ENCODE measurements at places on chromosomes 11 and 22.

GRCh38 chr11:80365980-80366379, 925.1 kb upstream of the TENM4 start:
- no peak for DNase-seq

DNA sequence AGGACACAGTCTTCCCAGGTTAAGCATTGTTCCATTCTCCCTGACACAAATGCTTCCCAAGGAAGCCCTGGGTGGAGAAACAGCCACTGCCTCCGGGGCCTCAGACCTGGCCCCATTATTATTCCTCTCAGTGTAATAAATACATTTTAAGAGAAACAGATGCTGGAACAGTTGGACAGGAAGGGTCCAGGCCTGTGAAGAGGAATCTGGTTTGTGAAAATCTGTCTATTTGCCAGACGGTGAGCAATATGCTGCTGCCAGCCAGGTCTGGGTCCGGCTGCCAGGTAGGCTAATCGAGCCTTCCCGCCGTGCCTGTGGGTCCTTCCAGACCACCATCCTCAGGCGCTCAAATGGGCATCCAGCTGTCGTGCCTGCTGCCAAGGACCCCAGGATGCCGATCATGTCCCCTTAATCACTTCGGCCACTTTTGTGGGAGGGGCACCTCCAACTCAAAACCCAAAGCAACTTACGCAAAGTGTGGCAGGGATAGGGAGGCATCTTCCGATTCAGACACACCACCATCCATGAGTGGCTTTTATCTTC, 528.4 kb downstream of the MIAT start:
- DNase-seq: no peak

DNA sequence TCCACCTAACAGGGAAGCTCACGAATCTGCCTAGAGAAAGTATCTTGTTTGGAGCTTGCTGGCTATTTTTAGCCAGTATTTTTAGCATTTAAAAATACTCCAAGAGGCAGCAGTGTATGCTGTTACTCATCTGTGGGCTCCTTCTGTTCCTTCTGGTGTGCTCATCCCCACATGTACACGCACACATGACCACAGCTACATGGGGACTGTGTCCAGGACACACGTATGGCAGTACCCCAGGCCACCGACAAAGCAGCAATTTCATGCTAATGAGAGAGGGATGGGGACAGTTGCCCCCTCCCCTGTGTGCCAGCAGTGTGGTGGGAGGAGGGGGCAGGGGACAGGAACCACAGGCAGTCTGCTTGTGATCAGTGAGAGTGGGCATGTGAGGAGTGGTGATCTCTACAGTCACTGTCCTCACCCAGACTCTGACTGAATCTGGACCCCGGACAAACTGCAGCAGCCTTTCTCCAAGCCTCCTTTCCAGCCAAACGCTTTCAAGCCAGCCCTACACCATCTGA, 16.4 kb downstream of the USP2 start:
- no peak for DNase-seq

GRCh38 chr11:2314136-2314524, 12.3 kb downstream of the TSPAN32 start:
- DNase-seq: no peak

DNA sequence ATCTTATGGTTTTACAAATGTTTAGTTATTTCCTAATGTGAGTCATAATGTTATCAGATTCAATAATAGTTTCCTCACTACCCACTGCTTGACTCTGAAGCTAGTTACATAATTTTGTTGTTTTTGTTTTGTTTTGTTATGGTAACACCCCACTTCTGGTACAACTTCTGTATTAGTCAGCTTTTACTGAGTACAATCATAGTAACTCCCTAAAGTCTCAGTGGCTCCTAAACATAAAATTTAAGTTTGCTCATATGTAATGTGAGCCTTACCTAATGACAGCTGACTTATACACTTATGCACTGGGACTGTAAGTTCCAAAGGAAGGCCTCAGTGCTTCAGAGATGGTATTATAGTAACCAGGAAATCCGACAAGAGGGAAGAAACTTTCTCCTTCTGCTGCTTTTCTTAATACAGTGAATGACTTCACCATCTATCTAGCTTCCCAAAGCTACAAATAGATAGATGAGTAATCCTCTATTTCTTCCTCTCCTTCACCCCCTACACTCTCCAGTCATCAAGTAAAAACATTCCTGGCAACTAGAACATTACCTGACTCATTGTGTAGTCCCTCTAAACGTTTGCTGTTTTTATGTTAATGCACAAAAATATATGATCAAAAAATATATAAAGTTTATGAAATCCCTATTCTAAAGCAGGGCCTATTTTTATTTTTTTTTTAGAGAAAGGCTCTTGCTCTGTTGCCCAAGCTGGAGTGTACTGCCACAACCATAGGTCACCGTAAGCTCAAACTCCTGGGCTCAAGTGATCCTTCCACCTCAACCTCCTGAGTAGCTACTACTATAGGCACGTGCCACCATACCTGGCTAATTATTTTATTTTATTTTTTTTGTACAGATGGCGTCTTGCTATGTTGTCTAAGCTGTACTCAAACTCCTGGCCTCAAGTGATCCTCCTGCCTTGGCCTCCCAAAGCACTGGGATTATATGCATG, 563.0 kb downstream of the SOX6 start:
- no peak for DNase-seq

DNA sequence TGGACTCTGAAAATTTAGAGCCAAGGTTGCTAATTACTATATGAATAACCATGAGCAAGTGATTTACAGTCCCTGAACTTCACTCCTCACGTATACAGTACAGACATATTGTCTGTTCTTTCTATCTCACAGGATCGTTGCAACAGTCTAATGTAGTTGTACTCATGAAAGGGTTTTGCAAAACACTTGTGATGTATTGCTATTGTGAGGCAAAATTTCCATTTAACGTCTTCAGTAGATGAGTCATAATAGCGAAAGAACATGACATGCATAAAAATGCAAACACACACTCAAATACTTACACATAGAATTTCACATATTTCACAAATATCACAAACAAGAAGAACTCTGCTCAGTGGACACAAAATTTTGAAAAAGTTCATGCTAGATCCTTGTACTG, 134.6 kb upstream of the TRPC6 start:
- no peak for DNase-seq

DNA sequence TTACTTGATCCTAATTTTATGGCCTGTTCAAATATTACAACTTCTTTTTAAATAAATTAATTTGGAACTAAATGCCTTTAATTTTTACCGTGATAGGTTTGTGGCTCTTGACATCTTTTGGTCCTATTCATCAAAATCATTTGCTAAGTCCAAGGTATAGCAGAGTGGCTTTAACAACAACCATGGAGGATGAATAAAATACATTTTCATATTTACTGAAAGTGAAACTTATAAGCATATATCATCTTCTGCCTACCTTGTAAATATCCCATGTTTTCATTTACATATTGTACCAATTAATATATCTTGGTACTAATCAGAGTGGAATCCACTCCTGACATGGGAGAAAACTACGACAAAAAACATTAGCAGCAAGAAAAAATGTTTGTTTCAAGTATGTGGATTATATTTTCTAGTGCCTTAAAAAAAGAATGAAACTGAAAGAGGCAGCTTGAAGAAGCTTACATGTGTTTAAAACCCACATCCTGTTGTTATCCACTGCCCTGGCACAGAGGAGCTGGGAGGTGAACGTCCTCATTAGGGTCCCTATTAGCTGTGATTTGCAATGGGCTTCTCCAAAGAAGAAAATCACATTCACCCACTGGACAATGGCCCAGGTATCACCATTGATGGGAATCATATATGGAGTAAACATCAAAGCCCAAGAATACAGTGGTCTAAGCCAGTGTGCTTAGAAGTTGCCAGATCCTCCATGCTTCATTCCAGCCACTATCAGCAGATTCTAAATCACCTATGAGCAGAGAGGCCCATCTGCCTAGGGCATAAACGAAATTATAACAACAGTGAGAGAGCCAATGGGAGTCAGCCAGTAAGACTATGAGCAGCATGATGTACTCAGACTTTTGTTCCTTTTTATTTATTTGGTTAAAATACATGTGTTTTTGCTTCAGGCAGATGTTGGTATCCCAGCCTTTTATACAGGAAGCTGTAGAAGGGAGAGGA, 84.7 kb downstream of the MAML2 start:
- DNase-seq: no peak

GRCh38 chr11:67345247-67345919, 8.0 kb downstream of the POLD4 start:
- no peak for DNase-seq

- no peak for DNase-seq
These were observed 15.8 kb downstream of the PAFAH1B2 start for GRCh38 chr11:117159892-117160291.

GRCh38 chr11:88604260-88604659, 266.7 kb upstream of the CTSC start:
- no peak for DNase-seq

DNA sequence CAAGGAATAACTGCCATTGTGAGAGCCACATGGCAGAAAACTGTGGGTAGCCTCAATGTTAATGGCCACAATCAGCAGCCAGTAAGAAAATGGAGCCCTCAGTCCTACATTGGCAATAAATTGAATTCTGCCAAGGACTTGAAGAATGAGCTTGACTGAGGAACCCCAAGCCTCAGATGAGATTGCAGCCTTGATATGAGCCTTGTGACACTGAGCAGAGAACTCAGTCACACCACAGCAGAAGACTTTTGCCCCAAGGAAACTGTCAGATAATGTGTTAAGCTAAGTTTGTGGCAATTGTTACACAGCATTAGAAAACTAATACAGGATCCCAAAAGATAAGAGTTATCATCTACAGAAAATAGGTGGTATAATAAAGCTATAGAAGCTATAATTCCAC, 2.4 kb upstream of the TTC17 start:
- no peak for DNase-seq

GRCh38 chr11:60143768-60144167, 39.1 kb downstream of the MS4A6A start:
- no peak for DNase-seq

GRCh38 chr11:44974402-44975000, 23.8 kb upstream of the TP53I11 start:
- DNase-seq: no peak

DNA sequence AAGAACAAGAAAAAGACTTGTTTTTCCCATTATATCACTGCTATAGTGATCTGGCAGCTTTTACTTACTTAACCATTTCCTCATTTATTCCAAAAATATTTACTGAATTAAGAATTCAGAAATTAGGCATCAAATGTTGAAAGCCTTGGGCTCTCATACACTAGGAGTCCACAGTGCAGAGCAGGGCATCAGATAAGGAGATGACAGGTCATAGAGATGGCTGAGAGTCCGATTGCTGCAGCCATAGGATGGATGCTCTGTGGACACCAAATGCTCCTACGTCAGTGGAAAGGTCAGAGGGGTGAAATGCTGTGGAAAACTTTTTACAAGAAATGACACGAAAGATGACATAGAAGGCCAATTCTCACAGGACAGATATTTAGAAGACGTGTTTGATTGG, 771.1 kb downstream of the LRRC4C start:
- no peak for DNase-seq

Data from hematopoietic multipotent progenitor cell treated with erythropoietin and hydrocortisone succinate and interleukin-3 and kit ligand, for 17 days (in vitro differentiated cells).